ENCODE measurements at places on chromosomes 3 and 15.

DNA sequence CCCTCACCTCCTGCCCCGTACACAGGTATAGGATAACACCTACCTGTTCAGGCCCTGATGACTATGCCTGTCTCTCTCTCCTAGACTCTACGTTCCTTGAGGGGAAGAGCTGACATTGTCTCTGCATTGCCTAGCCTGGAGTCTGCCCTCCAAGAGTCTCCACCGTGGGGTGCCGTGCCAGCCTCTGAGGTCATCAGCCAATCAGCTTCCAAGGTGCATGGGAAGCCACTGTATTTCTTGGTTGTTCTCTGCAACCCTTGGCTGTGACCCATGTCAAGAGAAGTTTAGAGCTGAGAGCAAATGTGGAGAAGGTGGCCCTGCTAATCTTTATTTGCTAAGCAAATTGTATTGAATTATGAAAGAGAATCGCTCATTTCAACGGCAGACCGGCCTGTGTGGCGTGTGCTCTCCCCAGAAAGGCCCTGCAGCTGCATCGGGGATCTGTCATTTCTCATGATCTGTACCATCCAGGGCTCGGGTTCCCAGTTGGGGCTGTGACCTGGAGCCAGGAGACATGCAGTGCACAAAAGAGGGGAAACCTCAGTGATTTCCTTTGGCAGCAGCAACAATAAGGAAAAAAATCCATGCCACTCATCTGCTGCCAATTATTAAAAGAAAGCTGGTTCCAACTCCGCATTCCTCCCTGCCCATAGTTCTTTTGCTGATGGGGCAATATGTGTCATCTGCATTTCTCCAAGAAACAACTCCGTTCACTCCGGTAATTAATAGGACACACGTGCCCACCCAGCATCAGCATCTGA lies 182.2 kb downstream of the MEGF11 start:
- DNase-seq, result no peak

DNA sequence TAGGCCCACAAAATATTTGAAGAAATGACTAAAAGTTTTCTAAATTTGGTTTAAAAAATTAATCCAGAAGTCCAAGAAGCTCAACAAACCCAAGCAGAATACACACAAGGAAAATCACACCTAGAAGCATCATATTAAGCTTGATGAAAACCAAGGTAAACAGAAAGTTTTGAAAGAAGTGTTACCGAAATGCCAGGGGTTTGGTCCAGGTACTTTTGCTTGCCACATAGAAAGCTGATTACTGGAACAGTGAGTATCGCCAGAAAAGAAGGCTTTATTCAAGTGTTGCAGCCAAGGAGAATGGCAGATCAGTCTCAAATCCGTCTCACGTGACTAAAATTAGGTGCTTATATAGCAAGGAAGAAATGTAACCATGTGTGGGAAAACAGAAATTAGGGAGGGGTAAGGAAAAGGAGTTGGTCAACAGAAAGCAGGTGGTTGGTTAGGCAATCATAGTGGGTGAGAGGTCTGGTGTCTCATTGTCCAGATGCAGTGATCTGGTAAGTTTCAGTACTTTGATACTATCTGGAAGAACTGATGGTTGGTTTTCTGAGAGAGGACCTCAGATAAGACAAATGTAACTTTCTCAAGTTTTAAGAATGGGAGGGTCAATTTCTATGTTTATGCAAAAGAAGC lies 96.9 kb upstream of the MYRIP start:
- DNase-seq, result no peak

- DNase-seq, result no peak
Measured at GRCh38 chr3:126524429-126524988, 554 bp downstream of the CHST13 start.

GRCh38 chr3:196428041-196428440 lies 4.2 kb downstream of the UBXN7 start:
- DNase-seq, result no peak

GRCh38 chr3:188217726-188218125 lies 63.8 kb downstream of the LPP start:
- DNase-seq, result no peak

DNA sequence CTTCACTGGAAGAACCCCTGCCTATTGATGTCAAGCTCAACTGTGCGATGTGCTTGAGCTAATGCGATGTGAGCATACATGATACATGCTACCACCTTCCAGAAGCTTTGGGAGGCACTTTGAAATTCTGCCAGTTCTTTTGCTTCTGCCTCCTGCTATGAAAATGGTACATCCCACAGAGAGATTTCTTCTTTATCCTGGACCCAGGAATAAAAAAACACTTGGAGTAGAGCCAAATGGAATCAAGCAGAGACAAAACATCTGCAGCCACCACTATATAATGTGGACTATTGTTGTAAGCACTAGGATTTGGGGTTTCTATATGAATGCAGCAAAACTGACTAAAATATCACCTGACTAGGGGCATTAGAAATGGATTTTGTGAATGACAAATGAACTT lies 119.9 kb upstream of the GAP43 start:
- DNase-seq, result no peak

DNA sequence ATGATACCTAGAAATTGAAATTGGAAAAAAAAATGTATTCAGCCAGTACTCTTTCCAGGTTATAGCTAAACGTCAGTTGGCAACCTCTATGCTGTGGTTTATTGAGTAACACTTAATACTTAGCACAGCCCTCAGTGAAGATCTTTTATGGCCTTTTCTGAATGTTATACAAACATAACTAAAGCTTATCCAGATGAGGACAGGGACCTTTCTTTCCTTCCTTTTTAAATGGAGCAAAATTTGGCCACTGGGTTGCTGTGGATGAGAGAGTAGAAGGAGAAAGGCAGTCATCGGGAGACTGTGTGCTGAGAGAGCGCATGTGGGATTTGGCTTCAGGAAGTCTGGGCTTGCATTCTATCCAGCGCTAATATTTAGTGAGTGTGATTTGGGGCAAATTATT lies 36.1 kb downstream of the IGF1R start:
- no peak for DNase-seq

- no peak for DNase-seq
Measured at GRCh38 chr3:122928396-122929187, 99.0 kb downstream of the SEMA5B start.

DNA sequence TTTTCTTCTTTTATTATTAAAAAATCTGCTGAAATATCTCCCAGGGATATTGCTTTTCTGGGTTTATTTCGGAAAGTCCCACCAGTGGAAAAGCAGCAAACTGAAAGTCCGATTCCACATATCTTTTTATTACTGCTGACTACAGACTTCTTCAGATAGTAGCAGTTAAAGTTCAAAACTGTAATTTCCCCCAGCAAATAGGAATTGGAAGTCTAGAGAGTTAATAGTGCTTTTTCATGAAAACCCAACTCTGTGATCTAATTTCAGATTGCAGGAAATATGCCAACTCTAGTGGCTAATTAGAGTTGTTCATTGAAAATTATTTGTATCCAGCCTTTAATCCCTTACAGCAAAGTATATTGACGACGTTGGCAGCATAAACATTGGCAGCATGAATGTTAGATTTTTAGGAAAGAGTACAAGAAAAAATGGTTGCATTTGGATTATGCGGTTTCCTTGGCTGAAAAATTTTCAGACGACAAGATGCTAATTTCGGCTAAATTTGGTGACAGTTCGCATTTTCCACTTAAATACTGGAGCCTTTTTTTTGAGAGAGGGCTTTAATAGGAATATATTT lies 472.9 kb upstream of the CBLB start:
- DNase-seq, result no peak

- DNase-seq, result no peak
Measured at GRCh38 chr3:89628856-89629670, 521.6 kb downstream of the EPHA3 start.

- no peak for DNase-seq
Measured at GRCh38 chr3:75396316-75396802, 267.8 kb upstream of the FRG2C start.

GRCh38 chr3:184031187-184031792 lies at the start of gene HTR3D:
Gene HTR3D, plus strand, starts transcription at chr3:184031742. Its CDS starts 0 bp downstream, at chr3:184031742.
- DNase-seq, result no peak

- no peak for DNase-seq
Measured at GRCh38 chr15:69391046-69391757, 22.9 kb upstream of the KIF23 start.
